ENCODE measurements at places on chromosomes 6 and 20.

DNA sequence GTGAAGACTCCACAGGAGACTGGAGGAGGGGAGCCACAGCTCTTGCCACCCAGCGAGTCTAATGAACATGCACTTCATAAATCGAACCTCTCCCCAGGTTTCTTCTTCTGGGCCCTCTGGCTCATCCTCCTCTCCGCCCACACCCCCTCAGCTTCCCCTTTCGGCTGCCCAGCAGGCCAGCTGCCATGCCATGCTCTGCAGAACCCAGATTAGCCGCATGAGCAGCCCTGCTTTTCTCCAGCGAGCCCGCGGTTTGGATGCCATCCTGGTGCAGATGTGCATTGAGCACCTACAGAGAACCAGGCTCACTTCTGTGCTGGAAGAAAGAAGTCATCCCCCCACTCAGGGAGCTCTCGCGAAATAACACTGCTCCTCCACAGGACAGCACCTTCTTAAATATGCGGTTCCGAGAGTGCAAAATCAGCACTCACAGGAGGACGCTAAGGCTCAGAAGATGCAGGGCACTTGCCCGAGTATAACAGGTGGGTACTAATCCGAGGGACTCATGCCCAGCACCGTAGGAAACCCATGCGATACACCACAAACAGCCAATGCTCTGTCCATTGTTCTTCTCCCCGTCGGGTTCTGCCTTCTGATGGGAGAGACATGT is 143.0 kb upstream of the THBS2 start:
- H3K4me1 ChIP-seq: no peaks in the 10 kb centered on the region
- H3K27me3 ChIP-seq: no peaks in the 10 kb centered on the region
- no peak overlapping the region for H3K27ac ChIP-seq
- H3K36me3 ChIP-seq: no peaks in the 10 kb centered on the region

DNA sequence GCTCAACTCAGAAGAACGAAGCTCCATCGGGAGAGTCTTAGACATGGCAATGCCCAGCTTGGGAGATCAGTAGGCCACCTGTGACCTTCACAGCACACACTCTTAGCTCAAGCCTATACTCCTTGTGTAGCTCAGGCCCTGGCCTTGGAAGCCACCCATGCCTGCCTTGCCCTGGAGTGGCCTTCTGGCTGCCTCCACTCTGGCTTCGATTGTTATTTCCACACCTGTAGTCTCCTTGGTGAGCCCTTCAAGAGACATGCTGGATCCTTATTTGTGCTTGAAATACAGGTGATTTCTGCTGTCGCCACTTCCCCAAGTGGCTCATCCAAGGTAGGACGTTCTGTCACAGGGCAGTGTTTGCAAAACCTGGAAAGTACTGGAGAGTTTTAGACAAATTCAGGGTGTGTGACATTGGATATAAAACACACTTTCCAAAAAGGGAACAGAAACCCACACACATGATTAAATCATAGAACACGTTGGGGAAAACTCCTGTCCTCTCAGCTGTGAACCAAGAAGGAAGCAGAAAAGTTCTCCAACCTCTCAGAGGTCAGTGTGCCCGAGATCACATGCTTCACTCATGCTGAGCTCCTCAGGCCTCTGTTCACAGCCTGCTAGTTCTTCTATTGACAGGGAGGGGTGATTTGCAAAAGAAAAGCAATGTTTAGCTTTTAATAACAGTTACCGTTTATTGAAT is 391.8 kb downstream of the CDC5L start:
- no peak overlapping the region for H3K27ac ChIP-seq
- DNase-seq: no peak
- no peak overlapping the region for H3K4me3 ChIP-seq
- H3K4me1 ChIP-seq: no peaks in the 10 kb centered on the region

GRCh38 chr6:158825038-158825950 is 6.1 kb upstream of the EZR start:
- peaks cover 12% of the 10 kb centered on the region for H3K4me1 ChIP-seq
- H3K27me3 ChIP-seq: no peaks in the 10 kb centered on the region
- H3K36me3 ChIP-seq: no peaks in the 10 kb centered on the region
- H3K4me3 ChIP-seq: no peak overlapping the region
- H3K27ac ChIP-seq: no peak overlapping the region

- H3K4me3 ChIP-seq: no peak overlapping the region
- H3K36me3 ChIP-seq: peaks cover 45% of the 10 kb centered on the region
- H3K27ac ChIP-seq: no peak overlapping the region
- no peak for DNase-seq
- H3K4me1 ChIP-seq: no peaks in the 10 kb centered on the region
Observed at GRCh38 chr6:39907871-39908575, 26.2 kb downstream of the MOCS1 start.

DNA sequence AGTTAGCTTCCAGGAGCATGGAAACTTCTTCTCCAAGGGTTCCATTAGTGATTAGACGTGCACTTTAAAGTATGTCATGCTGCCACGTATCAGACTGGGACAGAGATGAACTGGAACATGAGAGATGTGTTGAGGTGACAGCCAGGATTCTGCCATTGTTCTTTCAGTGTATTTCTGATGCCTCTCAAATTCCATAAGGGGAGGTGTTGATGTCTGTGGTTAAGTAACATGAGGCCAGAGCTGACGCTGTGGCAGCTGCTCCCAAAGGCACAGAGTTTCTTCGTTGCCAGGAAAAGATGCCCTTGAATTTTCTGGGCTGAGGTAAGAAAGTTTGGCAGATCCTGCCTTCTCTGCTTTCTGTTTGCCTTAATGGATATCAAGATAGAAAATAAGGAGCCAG is 63.5 kb downstream of the TRMT6 start:
- H3K4me3 ChIP-seq: no peak overlapping the region
- no peaks in the 10 kb centered on the region for H3K27me3 ChIP-seq
- no peaks in the 10 kb centered on the region for H3K4me1 ChIP-seq
- H3K36me3 ChIP-seq: no peaks in the 10 kb centered on the region
- no peak for DNase-seq

DNA sequence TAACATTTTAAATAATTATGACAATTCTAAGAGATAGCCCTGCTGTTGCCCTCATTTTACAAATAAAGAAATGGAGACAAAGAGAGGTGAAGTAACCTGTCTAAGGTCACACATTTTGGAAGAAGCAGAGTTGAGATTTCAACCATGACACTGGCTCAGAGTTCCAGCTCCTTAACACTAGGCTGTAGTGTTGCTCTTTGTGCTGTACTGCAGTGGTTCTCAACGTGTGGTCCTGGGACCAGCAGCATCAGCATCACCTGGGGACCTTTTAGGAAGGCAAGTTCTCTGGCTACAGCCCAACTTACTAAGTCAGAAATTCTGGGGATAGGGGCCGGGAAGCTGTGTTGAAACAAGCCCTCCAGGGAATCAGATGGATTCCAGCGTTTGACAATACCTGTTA is 62.4 kb upstream of the FERMT1 start:
- DNase-seq: no peak
- no peaks in the 10 kb centered on the region for H3K4me1 ChIP-seq
- H3K4me3 ChIP-seq: no peak overlapping the region
- no peaks in the 10 kb centered on the region for H3K36me3 ChIP-seq
- no peaks in the 10 kb centered on the region for H3K27me3 ChIP-seq
- H3K27ac ChIP-seq: no peak overlapping the region

- H3K4me3 ChIP-seq: no peak overlapping the region
- DNase-seq: no peak
- peaks cover 5% of the 10 kb centered on the region for H3K4me1 ChIP-seq
- no peaks in the 10 kb centered on the region for H3K36me3 ChIP-seq
- H3K27me3 ChIP-seq: no peaks in the 10 kb centered on the region
- H3K27ac ChIP-seq: no peak overlapping the region
Observed at GRCh38 chr6:4256969-4257368, 121.6 kb upstream of the ECI2 start.

DNA sequence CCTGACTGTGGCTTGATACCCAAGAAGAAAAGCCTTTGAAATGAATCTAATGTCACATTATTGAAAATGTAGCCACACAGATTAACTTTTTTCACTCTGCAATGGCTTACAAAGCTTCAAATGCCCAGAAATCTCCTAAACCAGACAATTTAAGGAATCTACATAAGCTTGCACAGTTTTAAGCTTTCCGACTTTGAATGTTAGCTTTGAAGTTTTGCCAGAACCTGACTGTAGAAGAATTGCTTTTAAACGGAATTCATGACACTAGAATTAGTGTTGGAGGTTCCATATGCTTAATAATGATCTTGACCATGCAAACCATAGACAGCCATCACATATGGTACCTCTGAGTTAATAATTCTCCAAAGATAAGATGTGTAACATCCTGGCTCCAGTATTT is 798.5 kb upstream of the EPHA7 start:
- no peaks in the 10 kb centered on the region for H3K27me3 ChIP-seq
- H3K4me1 ChIP-seq: no peaks in the 10 kb centered on the region
- no peak overlapping the region for H3K4me3 ChIP-seq
- H3K27ac ChIP-seq: no peak overlapping the region
- H3K36me3 ChIP-seq: no peaks in the 10 kb centered on the region
- DNase-seq: no peak

GRCh38 chr20:4068708-4069107 is 53.4 kb upstream of the RNF24 start:
- no peak for DNase-seq
- H3K27me3 ChIP-seq: no peaks in the 10 kb centered on the region
- H3K27ac ChIP-seq: no peak overlapping the region
- no peaks in the 10 kb centered on the region for H3K36me3 ChIP-seq
- H3K4me1 ChIP-seq: peaks cover 18% of the 10 kb centered on the region

GRCh38 chr6:133923938-133924593 is 29.0 kb upstream of the TBPL1 start:
- H3K36me3 ChIP-seq: no peaks in the 10 kb centered on the region
- H3K27me3 ChIP-seq: no peaks in the 10 kb centered on the region
- no peak overlapping the region for H3K4me3 ChIP-seq
- DNase-seq: peak; percentile 76

GRCh38 chr6:8659404-8660189 is 224.3 kb upstream of the SLC35B3 start:
- DNase-seq: no peak
- H3K27ac ChIP-seq: no peak overlapping the region
- H3K27me3 ChIP-seq: no peaks in the 10 kb centered on the region
- H3K4me3 ChIP-seq: no peak overlapping the region

DNA sequence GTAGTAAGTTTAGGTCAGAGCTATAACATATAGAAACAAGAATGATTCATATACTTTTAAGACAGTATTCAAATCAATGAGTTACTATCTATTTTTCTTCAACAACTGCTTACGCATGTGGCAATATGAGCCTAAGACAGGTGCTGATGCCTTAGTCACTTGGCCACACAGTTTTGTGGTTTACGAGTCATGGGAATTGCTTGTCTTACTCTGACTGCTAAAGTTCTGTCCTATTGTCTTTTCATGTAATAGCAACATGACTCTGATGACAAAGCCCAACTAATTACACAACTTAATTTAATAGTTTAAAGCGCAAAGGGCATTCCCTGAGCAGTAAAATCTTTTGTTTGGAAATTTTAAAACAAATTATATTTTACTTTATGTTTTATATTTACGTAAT is 159.3 kb upstream of the CENPW start:
- no peaks in the 10 kb centered on the region for H3K27me3 ChIP-seq
- H3K36me3 ChIP-seq: no peaks in the 10 kb centered on the region

DNA sequence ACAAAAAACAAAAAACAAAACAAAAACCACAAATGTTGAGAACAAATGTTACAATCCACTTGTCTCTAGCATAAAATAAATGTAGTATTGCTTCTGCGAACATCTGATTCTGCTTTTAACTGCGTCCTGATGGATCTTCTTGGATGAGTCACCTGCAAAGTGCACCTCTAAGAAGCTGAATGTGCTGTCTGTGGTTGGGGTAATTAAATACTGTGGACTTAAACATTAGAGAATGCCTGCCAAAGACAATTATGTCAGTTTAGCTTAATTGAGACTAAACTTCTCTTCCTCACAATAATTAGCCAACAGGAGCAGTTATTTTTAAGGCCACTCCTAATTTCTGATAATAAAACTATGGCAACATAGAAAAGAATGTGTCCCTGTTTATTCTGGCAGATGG is 253.4 kb downstream of the PHACTR1 start:
- H3K4me1 ChIP-seq: no peaks in the 10 kb centered on the region
- no peak overlapping the region for H3K27ac ChIP-seq
- no peaks in the 10 kb centered on the region for H3K36me3 ChIP-seq
- no peak for DNase-seq
- H3K4me3 ChIP-seq: no peak overlapping the region
- H3K27me3 ChIP-seq: no peaks in the 10 kb centered on the region

GRCh38 chr6:43014434-43014909 is 423 bp downstream of the KLHDC3 start:
- DNase-seq: peak; percentile 15
- H3K36me3 ChIP-seq: peaks cover 59% of the 10 kb centered on the region
- peaks cover 51% of the 10 kb centered on the region for H3K4me1 ChIP-seq
- peak overlapping the region; percentile 81 for H3K27ac ChIP-seq
- H3K4me3 ChIP-seq: peak overlapping the region; percentile 76
- H3K27me3 ChIP-seq: no peaks in the 10 kb centered on the region

DNA sequence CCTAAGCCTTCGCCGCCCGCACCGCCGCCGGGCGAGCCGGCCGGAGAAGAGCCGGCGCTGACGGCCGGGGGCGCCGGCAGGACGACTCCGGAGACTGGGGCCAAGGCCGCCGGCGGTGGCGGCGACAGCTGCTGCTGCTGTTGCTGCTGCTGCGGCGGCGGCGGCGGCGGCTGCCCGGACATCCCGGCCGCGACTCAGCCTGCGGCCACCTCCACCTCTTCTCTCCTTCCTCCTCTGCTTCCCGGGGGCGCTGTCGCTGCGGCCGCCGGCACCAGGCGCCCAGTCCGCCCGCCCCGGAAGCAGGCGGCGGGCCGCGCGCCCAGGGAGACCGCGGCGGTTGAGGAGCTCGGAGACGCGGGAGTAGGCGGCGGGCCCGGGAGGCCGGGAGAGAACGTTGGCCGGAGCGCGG is 307 bp downstream of the RANBP9 start:
- H3K36me3 ChIP-seq: no peaks in the 10 kb centered on the region
- no peaks in the 10 kb centered on the region for H3K27me3 ChIP-seq
- H3K4me1 ChIP-seq: peaks cover 3% of the 10 kb centered on the region

DNA sequence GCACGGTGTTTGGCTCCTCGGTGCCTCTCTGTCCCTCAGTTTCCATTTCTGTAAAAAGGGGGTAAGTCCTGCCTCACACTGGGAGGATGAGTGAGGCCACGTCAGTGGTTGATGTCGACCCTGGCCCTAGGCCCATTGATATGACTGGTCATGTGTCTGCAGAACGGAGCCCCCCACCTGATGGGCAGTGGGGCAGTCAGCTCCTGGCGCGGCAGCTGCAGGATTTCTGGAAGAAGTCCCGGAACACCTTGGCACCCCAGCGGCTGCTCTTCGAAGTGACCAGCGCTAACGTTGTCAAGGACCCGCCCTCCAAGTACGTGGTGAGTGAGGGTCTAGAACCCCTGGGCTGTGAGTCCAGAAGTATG is 1.2 kb downstream of the SNX21 start:
- no peak for DNase-seq
- peak overlapping the region; percentile 78 for H3K4me3 ChIP-seq
- H3K27me3 ChIP-seq: no peaks in the 10 kb centered on the region
- H3K27ac ChIP-seq: peak overlapping the region; percentile 91

GRCh38 chr20:25257130-25257529 is 9.2 kb downstream of the PYGB start:
- no peaks in the 10 kb centered on the region for H3K27me3 ChIP-seq
- peaks cover 38% of the 10 kb centered on the region for H3K36me3 ChIP-seq
- no peak overlapping the region for H3K27ac ChIP-seq
- peaks cover 26% of the 10 kb centered on the region for H3K4me1 ChIP-seq
- H3K4me3 ChIP-seq: no peak overlapping the region

GRCh38 chr20:49914310-49915117 is 815 bp downstream of the SPATA2 start:
- peak overlapping the region; percentile 100 for H3K27ac ChIP-seq
- H3K4me3 ChIP-seq: peak overlapping the region; percentile 96
- peaks cover 12% of the 10 kb centered on the region for H3K36me3 ChIP-seq
- peaks cover 54% of the 10 kb centered on the region for H3K4me1 ChIP-seq
- no peak for DNase-seq
- H3K27me3 ChIP-seq: no peaks in the 10 kb centered on the region

Measured in spinal cord (tissue), 10 donors.